Ammon's horn (tissue), 1 donor: ENCODE measurements at places on chromosomes 1 and 21.

DNA sequence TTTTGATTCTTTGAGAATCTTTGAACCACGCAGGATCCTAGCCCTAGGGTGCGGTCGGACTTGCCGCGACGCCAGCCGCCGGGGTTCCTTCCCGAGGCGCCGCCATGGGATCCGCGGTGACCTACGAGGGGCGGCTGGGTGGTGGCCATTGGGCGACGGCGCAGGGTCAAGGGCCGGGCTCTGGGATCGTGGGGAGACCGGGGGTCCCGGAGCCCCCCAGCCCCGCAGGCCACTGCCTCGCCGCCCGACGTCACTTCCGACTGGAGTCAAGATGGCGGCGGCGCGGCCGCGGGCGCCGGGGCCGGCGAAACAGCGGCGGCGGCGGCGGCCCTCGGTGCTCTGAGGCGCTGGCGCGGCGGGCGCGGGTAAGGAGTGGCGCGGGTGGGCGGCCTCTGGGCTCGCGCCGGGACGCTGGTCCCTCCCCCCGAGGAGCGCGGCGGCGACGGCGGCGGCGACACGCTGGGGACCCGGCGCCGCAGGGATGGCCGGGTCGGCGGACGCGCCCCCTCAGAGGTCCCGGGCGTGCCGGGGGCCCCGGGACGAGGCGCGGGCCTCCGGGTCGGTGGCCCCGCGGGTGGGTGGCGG, at the start of gene PRDM2:
PRDM2 (plus strand) TSS at position 253 of the 585 bp plus-strand sequence. CDS start 15,418 bp downstream, outside the sequence.
- DNase-seq = peak; percentile 30

DNA sequence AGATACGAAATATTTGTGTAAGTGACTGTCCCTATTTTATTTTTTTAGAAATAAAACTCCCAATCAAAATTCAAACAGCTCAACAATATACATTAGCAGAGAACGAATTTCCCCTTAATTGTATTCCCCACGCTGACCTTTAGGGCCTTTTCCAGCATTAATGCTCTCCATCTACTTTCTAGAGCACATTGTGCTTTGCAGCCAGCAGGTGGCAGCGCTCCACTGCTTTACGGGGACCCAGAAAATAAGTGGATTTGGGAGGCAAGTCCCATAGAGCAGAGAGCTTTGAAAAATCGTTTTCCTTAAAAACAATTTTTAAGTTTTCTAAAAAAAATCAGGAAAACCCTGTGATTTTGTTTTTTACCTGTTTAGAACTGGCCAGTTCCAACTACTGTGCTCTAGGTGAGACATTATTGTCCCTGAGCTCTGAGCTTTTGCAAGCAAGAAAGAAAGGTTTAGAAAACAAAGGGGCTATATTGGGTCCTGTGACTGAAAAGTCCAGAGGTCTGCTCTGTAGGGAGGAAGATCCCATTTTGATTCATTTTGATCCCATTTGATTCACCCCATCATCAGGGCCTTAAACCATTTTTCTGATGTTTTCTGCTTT, 144.4 kb upstream of the ZNF644 start:
- peak; percentile 82 for DNase-seq

- DNase-seq = peak; percentile 70
Observed at GRCh38 chr1:218345673-218346390, 696 bp downstream of the TGFB2 start.

DNA sequence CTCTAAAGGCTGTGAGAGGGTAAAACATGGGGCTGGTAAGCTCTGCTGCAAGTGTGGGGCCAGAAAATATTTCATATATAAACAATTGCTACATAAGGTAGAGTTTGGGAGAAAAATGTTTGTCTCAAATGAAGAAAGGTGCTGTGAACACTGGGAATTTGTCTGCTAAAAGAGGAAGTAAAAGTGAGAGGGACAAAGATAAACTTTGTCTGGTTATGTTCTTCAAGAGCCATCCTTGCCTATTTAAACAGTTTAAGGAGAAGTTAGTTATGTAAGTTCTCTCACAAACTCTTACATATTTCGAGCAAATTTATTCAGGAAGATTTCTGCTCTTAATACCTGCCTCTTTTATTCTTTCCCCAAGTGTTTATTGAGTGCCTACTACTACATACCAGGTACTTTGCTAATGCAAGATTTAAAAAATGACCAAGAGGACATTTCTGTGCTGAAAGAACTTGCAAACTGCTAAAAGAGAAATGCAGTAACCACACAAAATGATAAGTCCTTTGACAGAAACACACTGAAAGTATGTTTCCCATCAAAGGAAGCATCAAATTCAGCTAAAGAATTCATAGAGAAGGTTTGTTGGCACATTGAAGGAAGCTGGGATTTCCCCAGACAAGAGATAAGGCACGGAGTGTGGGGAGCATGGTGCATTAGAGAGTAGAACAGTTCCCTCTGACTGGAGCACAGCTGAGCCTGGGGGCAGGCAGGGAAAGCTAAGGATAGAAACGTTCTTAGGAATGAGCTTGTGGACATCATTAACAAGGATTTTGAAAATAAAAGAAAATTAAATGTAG, 549.1 kb downstream of the PTBP2 start:
- no peak for DNase-seq

DNA sequence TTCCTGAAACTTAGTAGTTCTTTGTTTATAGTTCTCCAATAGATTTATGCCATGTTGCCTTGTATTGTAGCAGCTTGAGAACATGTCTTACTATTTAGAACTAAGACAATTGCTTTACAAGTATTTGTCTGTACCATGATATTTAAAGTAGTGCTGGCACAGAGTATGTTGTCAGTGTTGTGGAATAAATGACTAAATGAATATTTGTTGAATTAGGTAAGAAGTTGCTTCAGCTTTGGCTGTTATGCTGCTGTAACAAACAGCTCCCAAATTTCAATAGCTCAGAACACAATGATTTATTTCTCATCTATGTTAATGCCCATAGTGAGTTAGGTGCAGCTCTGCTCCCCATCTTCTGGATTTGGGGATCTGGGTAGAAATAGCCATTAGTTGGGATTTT, 90.2 kb upstream of the VCAM1 start:
- DNase-seq = no peak

GRCh38 chr1:191519519-191519918, 638.7 kb upstream of the RGS18 start:
- no peak for DNase-seq

- DNase-seq = no peak
Observed at GRCh38 chr21:15764878-15765277, 35.1 kb downstream of the USP25 start.

DNA sequence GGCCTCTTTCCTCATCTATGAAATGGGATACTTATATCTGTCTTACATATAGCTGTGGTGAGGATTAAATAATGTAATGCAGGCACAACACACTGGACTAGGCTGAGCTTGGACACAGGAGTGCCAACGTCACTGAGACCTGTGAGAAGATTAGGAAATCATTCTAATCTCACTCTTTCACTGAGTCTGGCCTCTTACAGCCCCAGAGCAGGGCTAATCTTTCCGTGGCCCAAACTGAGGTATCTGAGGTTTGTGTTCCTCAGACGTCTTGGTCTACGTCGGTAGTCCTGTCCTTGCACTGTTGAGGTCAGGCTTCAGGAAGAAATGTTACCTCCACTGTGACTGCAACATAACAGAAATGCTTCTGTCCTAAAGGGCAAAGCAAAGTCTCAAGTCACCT, 22.6 kb upstream of the A3GALT2 start:
- DNase-seq = no peak

DNA sequence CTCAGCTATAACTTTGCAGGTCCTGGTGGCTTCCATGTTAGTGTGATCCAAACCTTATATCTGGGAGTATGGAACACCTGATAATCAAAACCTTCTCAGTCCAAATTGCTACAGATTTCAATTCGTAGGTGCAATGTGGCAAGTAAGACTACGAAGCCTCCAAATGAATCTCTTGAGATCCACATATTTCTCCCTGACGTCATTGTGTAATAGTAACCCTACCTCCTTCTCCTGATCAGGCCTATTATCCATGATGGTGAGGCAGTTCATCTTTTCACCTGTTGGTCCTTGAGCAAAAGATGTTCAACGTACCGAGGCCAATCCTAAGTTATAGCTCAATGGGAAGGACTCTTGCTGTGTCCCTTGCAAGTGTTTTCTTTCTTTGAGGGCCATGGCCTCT, 115.9 kb upstream of the CHRM3 start:
- no peak for DNase-seq

DNA sequence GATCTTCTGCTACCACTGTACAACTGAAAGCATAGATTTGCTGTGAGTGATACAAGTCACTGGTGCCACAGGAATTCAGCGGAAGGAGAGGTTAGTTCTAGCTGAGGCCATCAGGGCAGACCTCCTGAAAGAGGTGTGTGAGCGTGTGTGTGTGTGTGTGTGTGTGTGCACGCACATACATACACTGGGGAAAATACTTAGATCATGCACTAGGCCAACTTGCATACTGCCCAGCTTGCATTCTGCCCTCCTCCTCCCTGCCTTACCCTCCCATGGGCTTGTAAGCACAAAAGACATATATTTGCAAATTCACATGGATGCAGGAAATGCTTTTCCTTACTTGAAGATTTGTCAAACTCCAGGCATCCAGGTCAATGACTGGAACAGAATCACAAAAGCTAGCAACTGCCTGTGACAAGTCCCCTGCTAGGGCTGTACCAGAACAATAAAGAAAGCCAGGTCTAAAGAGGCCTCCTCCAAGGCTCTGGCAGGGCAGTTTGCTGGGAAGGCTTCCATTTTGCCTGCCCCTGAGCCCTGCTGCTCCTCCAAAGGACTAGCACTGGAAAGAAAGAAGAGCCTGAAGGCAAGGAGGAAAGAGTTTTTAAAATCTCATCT, 23.2 kb downstream of the PLEKHA6 start:
- DNase-seq = no peak

DNA sequence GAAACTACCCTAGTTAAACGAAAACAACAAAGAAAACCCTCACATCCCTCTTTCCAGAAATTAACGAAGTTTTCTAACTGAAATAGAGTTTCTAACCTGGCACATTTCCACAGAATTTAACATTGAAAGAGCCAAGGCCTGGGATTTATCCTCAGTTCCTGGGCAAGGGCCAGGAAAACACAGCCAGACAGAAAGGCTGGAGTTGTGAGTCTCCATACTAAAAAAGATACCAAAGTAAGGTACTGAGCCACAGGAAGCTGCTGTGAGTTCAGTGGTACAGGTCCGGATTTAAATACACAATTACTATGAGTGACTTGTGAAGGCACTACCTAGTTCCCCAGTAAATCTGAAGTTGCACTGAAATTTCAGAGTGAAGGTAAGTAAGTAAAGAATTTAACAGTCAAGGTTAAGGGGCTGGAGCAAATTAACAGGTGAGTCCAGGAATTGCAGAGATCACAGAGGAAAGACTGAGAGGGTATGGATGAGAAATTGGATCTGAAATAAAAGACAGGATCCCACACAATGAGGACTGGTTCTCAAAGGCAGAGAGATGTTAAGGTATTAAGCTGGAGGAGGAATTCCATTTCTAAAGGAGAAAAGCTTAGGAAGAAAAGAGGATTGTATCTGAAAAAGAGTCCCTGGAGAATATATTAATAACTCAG, 905 bp downstream of the LIX1L start:
- DNase-seq = no peak

GRCh38 chr1:76769911-76770310, 97.4 kb upstream of the ST6GALNAC5 start:
- DNase-seq = no peak

DNA sequence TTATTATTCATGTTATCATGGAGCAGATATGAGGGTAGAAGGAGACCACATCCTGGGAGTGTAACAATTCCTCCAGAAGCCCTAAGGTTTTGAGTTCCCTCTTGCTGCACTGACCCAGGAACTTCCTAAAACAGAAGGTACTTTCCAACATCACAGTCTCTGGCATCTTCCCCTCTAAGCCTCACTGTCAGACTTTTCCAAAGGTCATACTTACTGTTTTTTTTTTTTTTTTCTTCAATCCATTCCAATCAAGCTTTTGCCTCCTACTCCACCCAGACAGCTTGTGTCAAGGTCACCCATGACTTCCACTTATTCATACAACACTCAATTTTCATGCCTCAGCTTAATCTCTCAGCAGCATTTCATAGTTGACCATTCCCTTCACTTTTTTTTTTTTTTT, 18.4 kb upstream of the UQCRHL start:
- no peak for DNase-seq

DNA sequence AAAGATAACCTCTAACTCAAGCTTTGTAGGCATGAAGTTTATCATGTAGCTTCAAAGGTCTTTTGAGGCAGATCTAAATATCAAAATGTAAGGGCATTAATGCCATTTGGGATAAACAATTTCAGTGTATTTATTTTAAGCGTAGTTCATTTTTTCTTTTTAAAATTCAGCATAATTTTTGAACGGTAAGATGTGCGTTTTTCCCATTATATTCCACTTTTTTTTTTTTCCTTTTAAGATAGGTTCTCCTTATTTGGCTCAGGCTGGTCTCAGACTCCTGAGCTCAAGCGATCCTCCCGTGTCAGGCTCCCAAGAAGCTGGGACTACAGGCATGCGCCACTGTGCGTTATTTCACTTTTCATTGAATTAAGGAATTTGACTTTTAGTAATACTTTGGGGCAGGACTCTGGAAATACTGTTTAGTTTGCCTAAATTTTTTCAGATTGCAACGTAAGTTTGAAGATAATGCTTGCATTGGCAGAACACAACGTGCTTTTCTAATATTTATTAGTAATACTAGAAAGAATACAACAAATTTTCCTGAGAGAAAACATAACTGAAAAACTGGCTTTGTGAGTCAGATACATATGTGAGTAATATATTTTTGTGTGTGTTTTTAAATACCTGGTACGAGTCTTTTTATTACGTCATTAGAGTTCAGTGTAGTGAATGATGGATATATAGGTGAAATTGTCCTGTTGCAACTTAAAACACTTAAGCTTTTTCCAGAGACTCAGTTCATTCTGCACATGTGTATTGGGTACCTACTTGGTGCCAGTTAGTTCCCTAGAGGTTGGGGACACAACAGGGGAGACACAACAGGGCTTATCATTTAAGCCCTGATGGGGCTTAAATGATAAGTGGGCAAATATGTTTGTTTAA, 2.2 kb downstream of the RALGPS2 start:
- DNase-seq = no peak

DNA sequence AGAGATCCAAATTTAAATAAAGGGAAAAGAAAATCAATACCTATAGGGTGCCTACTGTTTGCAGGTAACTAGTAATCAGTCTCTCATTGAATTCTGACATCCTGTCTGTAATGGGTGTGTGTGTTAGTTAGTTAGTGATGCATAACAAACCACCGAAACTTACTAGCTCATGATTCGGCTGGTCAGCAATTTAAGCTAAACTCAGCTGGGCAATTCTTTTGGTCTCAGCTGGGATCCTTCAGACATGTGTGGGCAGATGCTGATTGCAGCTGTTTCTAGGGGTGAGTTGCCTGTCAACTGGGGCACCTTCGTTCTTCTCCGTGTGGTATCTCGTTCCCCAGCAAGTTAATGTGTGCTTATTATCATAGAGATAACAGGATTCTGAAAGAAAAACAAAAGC, 40.2 kb upstream of the ZNF124 start:
- no peak for DNase-seq

GRCh38 chr21:14589855-14590563, 43.9 kb upstream of the SAMSN1 start:
- DNase-seq = no peak
